Stimulated activated CD4-positive, alpha-beta T cell treated with anti-CD3 and anti-CD28 coated beads, TNF-alpha, amount 100 ng/mL, for 24 hours (primary cell): ENCODE measurements at places on chromosomes 5 and 9.

DNA sequence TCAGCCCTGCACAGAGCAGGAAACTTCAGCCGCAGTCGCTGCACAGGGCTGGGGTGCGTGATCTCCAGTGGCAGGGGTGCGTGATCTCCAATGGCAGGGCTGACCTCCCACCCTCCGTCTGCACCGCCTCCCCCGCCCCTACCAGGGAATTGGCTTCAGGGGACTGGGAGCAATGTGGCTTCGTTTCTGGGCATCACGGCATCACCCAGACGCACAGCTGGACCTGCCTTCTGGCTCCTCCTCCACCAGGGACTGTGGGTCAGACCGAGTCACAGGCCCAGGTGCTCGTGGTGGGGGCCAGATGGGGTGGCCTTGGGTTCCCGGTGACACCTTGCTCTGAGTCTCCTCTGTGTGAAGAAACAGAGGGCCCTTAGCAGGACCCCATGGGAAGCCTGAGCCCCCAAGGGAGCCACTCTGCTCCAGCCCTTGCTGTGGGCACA is 51.1 kb downstream of the AHRR start:
- no peak for DNase-seq

DNA sequence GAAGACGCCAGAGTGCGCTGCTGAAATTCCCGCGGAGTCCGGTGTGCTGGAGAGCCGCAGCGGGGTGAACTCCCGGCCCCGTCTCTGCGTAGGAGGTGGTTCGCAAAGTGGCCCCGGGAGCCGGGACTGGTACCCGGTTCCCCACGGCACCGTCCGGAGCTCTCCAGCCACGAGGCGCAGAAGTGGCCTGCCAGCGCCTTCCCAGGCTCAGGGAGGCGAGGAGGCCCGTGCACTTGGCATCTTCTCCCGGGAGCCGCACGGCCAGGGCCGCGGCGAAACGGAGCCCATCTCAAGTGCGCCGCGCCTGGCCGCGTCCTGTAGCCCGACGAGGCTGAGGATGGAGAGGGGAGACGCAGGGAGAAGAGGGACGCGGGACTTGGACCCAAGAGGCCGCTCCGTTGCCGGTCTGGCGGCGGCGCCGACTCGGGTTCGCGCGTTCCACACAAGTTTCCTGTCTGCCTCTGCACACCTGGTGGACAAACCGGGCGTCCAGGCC is 1.1 kb upstream of the IRX1 start:
- no peak for DNase-seq

- DNase-seq, result no peak
Observed at GRCh38 chr5:39486790-39487189, 62.0 kb upstream of the DAB2 start.

- DNase-seq, result no peak
Observed at GRCh38 chr9:19408316-19408692, 505 bp upstream of the ACER2 start.

DNA sequence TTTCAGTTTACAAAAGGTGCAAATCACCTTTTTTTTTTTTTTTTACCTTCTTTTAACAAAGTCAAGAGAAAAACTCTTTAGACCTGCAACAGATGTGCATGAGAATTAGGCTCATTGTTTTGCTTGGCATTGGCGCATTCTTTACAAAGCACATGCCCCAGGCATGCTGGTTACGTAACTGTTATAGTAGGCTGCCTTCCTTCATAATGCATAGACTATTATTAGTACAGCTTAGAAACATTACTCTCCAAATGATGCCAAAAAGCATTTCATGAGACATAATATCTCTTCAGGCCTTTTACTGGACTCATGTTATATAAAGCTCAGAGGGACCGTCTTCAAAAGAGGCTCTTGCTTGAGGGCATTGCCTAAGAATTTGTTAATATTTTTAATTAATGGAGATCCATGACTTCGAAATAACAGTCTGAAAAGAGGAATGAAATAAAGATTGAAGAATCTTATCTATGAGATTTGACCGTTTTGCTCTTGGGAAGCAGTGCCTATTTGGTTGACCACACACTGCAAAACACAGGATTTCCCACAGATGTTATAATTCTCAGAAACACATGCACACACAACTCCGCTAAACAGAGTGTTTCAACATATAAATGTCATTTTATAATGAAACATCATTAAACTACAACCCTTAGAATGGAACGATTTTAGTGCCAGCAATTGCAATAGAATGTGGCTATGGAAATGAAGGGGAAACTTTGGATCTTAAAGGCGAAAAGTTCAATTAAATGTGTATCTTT is 478.7 kb downstream of the PRR16 start:
- DNase-seq, result no peak

- no peak for DNase-seq
Observed at GRCh38 chr5:84688566-84688965, 303.9 kb upstream of the EDIL3 start.
